Stimulated activated CD4-positive, alpha-beta T cell treated with anti-CD3 and anti-CD28 coated beads, Interleukin-1b, Interleukin-23, amount 100 ng/mL, for 24 hours (primary cell): ENCODE measurements at places on chromosomes 2 and 18.

DNA sequence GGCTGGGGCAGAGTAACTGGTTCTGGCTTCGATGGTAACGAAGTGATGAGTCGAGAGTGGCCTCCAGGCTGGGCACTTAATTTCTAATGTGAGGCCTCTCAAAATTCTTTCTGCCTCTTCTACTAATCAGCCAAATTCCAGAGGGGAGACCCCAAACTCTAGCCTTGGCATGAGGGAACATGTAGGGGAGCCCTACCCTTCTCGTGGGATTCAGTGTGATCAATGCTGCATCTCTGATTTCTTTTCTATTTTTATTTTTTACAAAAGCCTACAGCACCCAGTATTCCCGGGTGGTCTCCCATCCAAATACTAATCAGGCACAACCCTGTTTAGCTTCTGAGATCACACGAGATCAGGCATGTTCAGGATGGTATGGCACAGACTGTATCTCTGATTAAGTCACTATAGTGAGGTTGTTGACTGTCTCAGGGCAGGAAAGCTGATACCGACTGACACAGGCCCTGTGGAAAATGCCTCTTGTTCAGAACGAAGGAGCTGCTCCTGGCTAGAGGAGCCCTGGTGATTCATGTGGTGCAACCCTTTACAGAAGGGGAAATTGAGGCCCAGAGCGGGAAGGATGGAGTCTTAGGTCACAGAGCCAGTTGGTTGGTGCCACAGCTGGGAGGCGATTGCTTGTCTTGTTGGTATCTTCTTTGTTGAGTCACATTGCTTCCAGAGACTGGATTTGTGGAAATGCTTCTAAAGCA lies 126.3 kb upstream of the HS6ST1 start:
- no peak for DNase-seq

- DNase-seq: no peak
Measured at GRCh38 chr2:196985511-196986183, 59.1 kb upstream of the PGAP1 start.

DNA sequence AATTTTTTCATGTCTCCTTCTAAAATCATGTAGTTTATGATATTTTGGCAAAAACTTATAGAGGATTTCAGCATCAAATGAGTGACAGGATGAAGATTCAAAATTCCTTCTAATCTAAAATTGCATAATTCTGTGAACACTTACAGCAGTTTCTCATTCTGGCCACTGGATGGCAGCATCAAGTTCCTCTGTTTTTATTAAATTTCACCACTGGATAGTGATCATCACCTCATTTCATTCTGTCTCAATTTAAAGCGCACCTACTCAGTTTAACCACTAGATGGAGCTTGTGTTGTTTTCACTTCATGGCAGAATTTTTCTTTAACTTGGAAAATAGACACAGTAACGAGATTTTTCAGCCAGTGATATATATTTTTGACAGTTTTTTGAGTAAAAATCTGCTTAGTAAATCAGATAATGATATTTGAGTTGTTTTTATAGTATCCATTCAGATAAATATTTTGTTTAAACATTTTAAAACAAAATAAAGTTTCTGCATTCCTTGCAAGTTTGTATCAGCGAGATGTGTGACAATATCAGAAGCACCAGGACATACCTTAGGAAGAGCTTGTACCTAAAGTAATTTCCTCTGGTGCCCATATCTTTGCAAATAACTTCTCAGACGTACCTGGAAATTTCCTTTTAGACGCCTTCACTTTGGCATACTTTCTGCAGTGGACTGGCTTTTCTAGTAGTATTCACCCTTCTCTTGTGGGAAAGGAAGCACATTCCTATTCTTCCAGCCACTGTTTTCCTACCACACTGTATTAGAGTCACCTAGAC lies 94.7 kb upstream of the ARHGAP15 start:
- DNase-seq: peak; percentile 33

GRCh38 chr2:52390651-52391050 lies 1358.7 kb upstream of the NRXN1 start:
- no peak for DNase-seq

DNA sequence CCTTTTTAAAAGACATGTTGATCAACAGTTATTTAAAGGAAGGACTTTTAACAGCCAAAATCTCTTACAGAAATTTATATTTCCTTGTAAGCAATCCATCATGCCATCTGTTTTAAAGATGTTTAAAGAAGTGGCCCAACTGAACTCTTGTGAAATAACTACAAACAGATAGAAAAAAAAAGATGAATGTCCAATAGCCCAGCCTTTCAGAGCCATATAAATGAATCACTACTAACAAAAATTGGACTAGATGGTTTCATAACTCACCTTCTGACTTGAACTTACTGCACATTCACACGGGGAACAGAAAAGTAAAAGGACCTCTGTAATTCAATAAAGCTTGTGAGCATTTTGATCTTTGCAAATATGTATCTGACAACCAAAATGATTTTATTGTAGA lies 319.0 kb upstream of the CHAC2 start:
- no peak for DNase-seq

- DNase-seq: no peak
Measured at GRCh38 chr18:7174344-7175095, 56.4 kb upstream of the LRRC30 start.

DNA sequence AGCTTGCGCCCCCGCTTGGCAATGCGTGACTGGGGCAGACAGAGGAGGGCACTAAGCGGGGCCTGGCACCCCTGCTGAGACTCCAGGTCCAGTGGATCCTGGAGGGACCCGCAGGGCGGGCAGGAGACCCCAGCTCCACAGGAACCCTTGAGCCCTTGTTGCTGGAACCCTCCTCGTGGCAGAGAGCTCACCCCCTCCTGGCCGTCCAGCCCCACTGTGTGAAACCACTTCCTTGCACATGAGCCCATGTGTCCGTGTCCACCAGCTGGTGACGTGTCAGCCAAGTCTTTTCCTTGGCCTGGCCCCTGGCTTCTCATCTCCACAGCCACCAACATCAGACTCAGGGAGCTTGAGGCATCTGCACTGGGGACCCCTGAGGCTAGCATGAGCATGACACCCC lies 38.0 kb downstream of the BIN1 start:
- DNase-seq: no peak

GRCh38 chr2:88628571-88628939 lies 1.3 kb upstream of the EIF2AK3 start:
- DNase-seq: no peak

GRCh38 chr2:55966401-55967118 lies 43.0 kb upstream of the EFEMP1 start:
- no peak for DNase-seq
